ENCODE measurements at places on chromosomes 12 and 14. TPM values are rescaled to one million over a fixed set of nuclear protein-coding genes. Genes with fewer than 3 reads are reported as not detected.
A peak's percentile ranks its signal among the peaks of the same experiment; 100 is the strongest.

DNA sequence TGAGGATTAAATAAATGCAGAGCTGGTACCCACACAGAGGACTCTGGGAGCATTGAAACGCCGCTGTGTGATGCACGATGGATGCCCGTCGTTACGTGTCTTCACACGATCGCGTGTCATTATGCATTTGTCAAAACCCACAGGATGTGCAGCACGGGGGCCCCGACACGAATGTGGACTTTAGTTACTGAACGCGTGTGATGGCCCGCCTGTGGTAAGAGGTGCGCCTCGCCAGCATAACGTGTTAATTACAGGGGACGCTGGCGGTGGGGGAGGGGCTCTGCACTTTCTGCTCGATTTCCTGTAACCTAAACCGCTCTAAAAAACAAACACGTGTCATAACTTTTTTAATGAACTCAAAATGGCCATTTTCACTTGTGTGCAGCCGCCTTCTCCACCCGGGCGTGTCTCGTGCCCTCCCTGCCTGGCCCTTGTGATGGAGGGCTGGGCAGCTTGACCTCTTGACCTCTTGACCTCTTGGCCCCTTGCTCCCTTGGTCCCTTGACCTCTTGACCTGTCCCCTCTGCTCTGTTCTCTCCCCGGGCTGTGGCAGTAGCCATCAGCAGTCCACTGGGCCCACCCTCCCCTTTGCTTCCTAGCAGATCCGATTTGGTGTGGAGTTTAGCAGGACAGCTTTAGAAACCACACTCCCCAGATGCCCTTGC is 33.7 kb upstream of the GALNT9 start:
- DNase-seq = no peak

The AKAP3 gene
- total RNA-seq = 3.5 TPM

DNA sequence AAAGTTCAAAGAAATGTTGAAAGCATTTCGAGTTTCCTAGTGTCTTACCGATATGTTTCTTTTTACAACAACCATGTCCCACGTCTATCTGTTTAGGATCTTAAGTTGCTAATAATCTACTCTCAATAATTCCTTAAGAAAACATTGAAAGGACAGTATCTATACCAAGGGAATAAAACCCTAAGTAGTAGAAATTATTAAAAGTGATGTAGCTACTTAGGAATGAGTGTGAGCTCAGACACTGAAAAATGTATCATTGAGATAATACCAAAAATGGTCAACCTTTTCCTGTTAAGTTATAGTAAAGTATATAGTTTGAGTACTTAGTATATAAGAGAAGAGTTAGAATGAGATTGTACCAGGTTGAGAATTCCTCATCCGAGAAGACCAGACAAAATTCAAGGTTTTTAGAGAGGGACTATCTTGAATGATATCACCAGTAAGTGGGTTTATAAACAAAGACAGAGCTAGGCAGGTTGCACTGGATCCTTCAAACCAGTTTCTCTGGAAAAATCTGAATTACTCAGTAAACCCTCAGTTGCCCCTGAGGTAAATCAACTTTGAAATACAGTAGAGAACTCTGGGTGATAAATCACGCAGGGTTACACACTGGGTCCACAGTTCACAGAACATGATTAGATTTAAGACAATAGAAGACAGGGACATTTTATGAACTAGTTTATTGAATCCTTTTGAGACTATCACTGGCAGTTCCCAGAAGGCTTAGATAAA is 96.8 kb downstream of the ERGIC2 start:
- no peak for DNase-seq

The KIF26A gene
- 5.0 TPM for total RNA-seq

GRCh38 chr12:124392667-124393413 is 97.9 kb downstream of the RFLNA start:
- peak; percentile 45 for DNase-seq

GRCh38 chr12:49809906-49810389 is 18.3 kb downstream of the NCKAP5L start:
- DNase-seq = no peak

All from hepatocyte (in vitro differentiated cells).